ENCODE measurements at places on chromosomes 3 and 15.

- DNase-seq = no peak
These were observed 50.2 kb downstream of the TGM4 start for GRCh38 chr3:44924457-44925084.

- no peak for DNase-seq
These were observed 67.2 kb downstream of the PEX5L start for GRCh38 chr3:179969525-179969924.

- no peak for DNase-seq
These were observed 399.3 kb downstream of the NLGN1 start for GRCh38 chr3:173796890-173797289.

GRCh38 chr3:185942396-185942795 lies 4.6 kb upstream of the TRA2B start:
- DNase-seq = no peak

GRCh38 chr3:53728606-53729005 lies 117.6 kb downstream of the CHDH start:
- DNase-seq = no peak

DNA sequence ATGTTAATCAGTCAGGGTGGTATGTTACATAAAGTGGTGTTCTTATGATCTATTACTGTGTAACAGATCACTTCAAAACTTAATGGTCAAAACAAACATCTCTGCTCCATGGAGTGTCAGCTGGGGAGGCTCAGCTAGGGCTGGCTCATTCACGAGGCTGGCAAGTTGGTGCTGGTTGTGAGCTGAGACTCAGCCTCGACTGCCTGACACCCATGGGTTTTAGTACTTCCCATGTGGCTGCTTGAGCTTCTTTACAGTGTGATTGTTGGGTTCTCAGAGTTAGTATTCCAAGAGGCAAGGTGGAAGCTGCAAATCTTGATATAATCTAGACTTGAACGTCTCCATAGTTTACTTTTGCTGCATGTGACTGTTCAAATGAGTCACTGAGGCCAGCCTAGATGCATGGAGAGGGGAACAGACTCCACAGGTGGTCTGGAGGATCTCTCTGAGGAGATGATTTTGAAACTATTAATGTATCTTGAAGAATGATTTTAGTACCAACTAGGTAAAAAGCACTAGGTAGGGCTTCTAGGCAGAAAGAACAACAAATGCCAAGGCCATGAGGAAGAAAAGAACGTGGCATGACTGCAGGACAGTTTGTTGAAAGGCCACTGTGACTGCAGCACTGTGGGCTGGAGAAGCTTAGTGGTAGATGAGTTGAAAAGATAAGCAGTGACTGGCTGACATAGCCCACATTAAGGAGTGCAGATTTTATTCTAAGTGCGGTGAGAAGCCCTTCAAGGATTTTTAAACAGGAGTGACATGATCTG lies 281.1 kb upstream of the PROK2 start:
- DNase-seq = no peak
